Body of pancreas (tissue), 4 donors: ENCODE measurements at places on chromosomes 1 and 21. TPM values are rescaled to one million over a fixed set of nuclear protein-coding genes. Genes with fewer than 3 reads are reported as not detected.

Gene FALEC
- total RNA-seq = not detected

Gene SLFNL1
- 0.78 TPM for total RNA-seq

Gene FCRL4
- not detected for total RNA-seq

DNA sequence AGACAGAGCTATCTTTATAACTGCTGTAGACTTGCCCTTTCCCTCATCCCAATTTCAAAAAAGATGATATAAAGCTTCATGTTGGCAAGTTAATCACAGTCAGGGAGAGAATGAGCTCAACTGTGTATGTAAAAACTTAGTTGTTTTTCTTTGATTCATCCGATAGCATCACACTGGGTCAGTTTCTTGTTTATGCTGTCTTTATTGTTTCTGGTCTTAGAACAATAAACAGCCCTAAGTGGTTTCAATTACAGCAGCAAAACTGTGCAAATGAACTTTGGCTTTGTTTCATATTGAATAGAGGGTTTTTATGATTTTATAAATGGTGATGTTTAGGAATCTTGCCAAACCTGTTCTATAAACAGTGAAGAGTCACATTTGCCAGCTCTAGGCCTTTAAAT lies 423.8 kb upstream of the CXADR start:
- DNase-seq = no peak

DNA sequence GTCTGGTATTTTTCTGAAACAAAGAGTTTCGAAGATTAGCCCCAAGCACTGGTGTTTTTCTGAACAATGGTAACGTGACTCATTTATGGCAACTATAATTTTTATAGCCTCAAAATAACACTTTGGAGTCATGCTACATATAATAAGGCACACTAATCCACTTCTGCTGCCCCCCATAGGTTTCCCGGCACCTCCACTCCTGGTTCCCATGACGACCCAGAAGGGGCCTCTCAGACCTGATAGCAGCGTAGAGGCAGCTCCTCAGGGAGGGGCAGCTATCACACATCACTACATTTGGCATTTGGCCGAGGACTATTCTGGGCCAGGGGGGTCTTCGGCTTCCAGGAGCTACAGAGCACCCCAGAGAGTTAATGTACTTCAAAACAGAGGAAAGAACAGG lies 23.3 kb downstream of the CAPN8 start:
- DNase-seq = no peak

Gene EDARADD
- total RNA-seq = 2.9 TPM

DNA sequence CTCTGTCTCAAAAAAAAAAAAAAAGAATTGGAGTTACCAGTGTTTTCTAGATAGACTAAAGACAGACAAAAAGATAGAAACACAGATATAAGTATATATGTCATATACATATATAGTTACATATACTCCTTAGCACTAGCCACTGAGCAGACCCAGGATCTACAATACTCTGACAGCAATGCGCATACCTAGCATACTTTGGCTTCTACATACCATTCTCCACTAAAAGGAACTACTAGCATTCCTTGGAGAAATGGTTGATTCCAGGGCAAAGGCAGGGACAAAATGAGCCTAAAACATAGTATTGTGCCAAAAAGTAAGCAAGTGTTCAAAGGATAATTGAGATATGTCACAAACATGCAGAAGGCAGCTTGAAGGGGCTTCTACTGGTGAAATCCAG lies 22.7 kb downstream of the SYNJ1 start:
- DNase-seq = no peak

Gene CACNA1E
- 1.0 TPM for total RNA-seq

Gene LRRC3
- 0.33 TPM for total RNA-seq

Gene FCAMR
- total RNA-seq = not detected

- no peak for DNase-seq
These were observed 998.6 kb upstream of the NCAM2 start for GRCh38 chr21:19999369-20000272.

DNA sequence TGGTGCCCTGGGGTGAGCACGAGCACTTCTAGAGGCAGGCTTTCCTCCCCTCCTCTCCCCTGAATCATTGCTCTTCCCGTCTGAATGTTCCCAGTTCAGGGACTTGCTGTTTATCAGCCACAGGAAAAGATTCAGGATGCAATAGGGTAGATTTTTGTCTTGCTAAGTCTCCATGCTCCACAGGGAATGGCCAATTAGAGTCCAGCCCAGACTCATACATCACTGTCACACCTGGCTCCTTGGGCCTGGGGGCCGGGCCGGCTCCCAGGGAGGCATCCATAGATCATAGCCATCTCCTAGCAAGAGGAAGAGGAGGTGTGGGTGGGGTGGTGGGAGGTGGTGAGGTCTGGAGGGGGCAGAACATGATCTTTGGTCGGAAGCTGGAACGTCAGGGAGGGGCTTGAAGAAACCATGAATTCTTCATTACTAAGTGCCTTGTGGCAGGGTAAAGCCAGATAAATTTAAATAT lies 83.4 kb downstream of the LRRN2 start:
- DNase-seq = no peak

DNA sequence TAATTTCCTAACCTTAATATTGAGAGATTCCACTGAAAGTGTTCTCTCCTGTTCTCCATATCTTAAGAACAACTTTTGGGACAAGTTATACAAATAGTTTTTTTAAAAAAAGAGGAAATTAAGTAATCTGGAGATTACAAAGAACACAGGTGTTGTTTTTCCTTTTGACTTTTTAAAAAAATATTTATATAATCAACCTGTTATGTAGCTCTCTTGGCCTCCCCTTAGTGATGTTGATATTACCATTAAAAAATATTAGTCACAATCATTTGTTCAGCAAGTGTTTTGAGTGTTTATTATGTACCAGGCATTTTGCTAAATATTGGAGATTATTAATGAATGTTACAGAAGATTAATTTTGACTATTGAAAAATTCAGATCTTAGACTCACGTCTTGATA lies 8.1 kb downstream of the MAN1A2 start:
- no peak for DNase-seq

DNA sequence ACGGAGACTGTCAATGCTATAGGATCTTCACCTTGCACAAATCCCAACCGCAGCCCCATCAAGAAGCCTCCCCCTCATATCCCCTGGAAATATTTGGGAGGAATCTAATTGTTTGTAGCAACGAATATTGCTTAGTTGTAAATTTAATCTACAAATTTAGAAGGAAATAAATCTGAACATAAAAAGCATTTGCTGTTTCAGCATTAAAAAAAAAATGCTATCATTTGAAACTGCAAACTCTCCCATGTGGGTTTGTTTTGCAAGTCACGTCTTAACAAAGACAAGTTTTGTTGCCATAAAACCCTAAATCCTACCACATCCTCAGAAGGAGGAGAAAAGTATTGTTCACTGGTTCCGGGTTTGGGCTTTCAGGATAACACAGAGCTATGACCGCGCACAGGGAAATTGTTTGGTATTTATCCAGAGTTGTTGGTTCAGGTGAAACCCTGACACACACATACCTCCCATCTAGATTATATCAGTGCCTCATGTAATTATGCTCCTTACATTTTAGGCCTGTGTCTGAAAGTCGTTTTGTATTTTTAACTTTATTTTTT lies 279.6 kb downstream of the TM2D1 start:
- DNase-seq = no peak

DNA sequence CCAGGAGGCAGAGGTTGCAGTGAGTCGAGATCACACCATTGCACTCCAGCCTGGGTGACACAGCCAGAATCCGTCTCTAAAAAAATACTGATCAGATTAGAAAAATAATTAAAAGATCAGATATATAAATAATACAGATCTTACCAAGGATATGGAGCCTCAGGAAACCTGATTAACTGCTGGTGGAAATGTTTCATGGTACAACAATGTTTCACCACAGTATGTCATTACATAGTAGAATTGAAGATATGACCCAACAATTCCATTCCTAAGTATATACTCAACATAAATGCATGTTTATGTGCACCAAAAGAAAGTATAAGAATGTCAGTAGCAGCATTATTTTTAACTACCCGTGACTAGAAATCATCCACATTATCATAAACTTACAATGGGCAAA lies 41.7 kb downstream of the CD53 start:
- no peak for DNase-seq

Gene SEC16B
- 37.6 TPM for total RNA-seq

Gene AXDND1
- 3.6 TPM for total RNA-seq

Gene PDE9A
- 7.9 TPM for total RNA-seq

DNA sequence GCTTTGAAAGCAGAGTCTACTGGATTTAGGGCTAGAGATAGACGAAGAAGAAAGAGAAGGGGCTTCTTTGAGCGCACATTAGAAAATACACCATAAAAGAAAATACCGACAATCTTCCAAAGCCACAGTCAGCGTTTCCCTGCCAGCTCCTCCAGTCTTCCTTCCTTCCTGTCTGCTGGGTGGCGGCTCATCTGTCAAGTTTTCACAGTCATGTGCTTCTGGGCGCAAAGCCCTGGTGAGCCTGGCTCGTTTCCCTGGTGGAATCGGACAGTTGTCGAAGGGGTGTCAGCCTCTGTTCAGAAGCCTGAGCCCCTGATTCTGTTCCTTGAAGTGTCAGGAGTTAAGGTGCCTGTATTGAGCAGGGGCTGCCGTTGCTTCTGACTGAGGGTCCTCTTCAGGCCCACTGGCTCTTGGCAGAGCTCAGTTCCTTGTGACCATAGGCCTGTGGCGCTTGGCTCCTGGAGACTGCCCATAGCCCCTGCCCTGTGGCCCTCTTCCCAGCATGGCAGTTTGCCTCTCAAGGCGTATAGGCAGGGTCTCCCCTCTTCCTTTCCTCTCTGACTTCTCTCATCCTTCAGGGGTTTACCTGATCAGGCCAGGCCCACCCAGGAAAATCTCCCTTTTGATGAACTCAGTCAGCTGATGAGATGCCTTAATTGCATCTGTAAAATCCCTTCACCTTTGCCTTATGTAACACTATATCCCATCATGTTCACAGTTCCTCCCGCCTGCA lies 58.6 kb downstream of the ADARB1 start:
- DNase-seq = no peak

GRCh38 chr1:98201666-98202081 lies 280.8 kb upstream of the DPYD start:
- DNase-seq = no peak

- DNase-seq = no peak
These were observed 308.0 kb downstream of the HMCN1 start for GRCh38 chr1:186042230-186042629.

DNA sequence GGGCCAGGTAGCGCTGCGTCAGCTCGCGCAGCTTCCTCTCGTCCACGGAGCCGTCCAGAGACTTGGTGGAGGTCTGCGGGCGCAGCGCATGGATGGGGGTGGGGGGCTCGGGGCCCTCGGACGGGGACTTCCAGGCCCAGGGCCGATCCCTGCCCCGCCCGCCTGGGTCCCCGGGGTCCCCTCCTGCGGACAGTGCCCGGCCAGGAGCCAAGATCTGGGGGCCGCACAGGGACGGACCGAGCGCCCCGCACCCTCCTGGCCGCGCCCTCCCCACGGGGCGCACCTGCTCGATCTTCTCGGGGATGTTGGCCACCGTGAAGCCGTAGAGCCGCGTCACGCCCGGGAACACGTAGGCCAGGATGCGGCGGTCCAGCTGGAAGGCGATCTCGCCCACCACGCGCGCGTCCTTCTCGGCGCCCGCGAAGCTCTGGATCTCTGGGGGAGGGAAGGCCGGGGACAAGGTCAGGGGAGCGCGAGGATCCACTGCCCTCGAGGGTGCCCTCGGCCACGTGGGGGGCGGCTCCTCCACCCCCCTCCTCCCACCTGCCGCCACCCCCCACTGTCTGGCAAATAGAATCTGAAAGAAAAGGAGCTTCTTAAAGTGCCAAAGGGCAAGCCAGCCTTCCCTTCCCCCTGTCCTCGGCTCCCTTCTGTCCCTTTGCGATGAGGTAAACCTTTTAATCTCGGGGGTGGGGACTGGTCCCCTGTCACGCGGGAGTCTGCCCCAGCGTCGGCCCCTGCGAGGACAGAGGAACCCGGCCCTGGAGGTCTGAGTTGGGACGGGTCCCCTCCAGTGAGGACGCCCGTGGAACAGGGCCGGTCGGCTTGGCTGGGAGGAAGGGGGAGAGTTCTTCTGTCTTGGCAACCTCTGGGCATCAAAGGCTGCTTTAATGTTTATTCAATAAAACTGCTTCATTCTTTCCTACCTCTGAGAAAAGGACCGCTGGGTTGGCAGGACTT lies 6.5 kb upstream of the FTCD start:
- DNase-seq = no peak

- no peak for DNase-seq
These were observed 26.1 kb downstream of the RCAN3 start for GRCh38 chr1:24528744-24529143.

GRCh38 chr1:50829014-50829958 lies 130.8 kb downstream of the FAF1 start:
- DNase-seq = no peak

DNA sequence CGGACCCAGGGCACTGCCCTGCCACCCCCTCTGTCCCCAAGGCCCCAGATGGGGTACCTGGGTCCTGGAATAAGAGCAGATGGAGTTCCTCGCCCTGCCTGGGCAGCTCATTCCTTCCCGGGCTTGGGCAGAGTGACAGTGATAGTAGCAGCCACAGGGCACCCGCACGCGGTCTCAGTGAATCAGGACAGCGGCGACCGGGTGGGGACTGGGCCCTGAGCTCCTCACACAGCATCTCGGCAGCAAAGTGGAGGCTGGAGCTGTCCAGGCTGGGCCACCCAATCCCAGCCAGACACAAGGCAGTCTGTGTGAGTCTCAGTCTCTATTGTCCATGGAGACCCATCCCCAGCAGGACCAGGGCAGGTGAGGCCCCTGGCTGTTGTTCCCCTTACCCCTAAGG lies 37.4 kb upstream of the CCDC27 start:
- no peak for DNase-seq

GRCh38 chr1:8443558-8444194 lies 125.8 kb downstream of the SLC45A1 start:
- no peak for DNase-seq

DNA sequence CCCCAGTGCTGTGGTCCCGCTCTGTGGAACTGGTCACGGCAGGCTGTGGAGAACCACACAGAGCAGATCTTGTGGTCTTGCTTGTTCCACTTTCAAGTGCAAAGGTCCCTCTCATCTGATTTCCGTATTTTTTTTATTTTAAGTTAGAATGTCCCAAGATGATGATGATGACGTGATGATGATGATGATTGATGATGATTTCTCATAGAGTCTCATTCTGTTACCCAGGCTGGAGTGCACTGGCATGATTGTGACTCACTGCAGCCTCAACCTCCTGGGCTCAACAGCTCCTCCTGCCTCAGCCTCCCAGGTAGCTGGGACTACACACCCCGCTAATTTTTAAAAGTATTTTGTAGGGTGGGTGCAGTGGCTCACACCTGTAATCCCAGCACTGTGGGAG lies 12.2 kb downstream of the EVA1C start:
- no peak for DNase-seq
